Fibroblast of mammary gland (primary cell): ENCODE measurements at places on chromosomes 11 and 22.

DNA sequence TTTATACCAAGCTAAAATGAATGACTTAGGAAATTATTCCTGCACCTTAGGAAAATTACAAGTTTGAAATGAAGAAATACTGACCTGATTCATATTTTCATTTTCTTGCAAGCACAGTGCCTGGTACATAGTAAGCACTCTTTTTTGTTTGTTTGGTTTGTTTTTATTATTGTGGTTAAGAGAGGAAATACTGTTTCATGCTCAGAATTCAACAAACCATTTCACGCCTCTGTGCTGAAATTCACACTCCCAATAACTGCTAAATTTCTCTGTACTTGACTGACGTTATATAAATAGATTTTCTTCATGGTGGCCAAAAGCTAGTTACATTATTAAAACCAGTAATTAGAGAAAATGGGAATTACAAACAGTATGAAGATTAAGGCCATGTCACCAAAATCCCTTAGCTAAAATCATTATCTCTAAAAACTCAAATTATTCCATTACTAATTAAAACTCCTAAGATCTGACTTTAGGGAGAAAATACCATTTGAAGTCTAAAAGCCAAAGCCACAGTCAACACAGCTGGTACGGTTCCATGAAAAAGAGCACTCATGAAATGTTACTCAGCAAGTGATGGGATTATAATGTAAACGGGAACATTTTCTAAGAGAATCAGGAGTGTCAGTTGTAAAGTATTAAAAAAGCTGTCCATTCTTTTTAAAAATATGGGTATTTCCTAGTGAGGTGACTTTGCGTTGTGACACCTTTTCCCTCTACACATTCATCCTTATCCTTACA, 77.8 kb upstream of the DDI1 start:
- DNase-seq = no peak

DNA sequence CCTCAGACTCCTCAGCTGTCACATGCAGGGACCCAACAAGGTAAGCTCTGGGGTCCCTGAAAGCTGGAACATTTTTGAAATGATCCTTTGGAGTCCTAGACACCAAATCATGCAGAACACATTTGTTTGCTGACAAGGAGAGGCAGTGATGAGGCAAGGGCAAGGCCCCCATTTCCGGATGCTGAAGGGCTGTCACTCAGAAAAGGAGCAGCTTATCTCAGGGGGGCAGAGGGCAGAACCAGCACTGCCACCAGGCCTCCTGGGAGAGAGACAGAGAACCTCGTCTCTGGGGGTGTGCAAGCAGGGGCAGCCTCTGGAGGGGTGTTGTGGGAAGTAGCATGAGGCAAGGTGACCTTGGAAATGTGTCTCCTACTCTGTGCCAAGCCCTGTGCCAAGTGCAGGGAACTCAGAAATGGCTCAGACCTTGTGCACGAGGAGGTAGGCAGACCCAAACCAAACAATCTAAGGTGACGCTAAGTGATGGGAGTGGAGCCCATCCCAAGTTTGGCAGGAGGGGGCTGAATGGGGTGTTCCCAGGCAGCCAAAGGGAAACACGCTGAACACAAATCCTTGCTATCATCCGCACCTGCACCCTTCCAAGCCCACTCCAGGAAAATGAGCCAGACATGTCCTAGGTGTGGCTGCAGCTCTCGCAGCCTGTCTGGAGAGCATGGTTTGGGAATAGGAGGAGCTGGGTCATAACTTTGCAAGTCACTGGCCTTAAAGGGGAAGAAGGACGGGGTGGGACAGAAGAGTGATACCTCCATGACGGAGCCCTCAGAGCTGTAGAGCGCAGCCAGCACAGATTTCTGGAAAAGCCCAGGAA, 94.2 kb downstream of the PDE2A start:
- DNase-seq = no peak

DNA sequence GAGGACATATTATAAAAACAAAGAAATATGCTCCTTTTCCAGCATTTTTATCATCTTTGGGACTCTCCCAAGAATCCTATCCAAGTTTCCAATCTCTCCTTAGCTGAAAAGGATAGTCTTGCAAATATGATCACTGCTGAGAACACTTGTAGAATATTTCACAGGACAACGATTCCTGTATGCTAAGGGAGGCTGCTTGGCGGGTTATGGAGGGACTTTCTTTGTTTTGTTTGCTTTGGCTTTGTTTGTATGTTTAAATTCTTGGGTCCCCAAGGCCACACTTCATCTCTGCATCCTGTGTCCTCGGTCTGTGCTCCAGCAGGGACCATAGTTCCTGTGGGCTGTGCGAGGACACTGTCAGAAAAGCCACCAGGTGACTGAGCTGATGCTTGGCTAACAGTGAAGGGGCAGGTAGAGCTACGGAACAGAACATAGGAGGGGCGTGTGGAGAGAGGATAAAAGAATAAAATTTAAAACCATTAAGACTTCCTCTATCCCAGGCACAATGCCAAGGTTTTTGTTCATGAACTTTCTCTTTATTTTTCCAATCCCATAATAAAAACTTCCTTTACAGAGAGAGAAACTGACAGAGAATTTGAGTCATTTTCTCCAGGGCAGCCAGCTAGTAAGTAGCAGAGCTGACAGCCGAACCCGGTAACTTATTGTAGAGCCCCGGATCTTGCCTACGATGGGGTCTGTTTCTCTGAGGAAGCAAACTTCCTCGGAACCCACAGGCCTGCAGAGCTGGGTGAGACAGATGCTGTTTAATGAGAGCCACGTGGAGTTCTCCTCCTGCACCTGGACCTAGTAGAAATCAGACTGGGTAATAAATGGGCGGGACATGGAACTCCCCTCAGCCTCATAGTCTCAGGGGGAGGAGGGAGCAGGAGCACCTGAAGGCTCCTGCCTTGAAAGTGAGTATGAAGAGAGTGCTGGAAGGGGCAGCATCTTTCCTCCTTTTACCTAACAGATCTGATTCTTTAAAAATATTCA, at the start of gene IZUMO1R:
Gene IZUMO1R (plus strand): TSS at position 615 of the 993 bp plus-strand sequence. CDS start 1,057 bp downstream, outside the sequence.
- DNase-seq = peak; percentile 24

- DNase-seq = no peak
Observed at GRCh38 chr22:34829485-34829884, 236.5 kb upstream of the ISX start.

- peak; percentile 23 for DNase-seq
Observed at GRCh38 chr11:113721462-113722066, 15.5 kb upstream of the TMPRSS5 start.

GRCh38 chr22:43240614-43241013, 53.7 kb upstream of the TTLL12 start:
- DNase-seq = no peak

DNA sequence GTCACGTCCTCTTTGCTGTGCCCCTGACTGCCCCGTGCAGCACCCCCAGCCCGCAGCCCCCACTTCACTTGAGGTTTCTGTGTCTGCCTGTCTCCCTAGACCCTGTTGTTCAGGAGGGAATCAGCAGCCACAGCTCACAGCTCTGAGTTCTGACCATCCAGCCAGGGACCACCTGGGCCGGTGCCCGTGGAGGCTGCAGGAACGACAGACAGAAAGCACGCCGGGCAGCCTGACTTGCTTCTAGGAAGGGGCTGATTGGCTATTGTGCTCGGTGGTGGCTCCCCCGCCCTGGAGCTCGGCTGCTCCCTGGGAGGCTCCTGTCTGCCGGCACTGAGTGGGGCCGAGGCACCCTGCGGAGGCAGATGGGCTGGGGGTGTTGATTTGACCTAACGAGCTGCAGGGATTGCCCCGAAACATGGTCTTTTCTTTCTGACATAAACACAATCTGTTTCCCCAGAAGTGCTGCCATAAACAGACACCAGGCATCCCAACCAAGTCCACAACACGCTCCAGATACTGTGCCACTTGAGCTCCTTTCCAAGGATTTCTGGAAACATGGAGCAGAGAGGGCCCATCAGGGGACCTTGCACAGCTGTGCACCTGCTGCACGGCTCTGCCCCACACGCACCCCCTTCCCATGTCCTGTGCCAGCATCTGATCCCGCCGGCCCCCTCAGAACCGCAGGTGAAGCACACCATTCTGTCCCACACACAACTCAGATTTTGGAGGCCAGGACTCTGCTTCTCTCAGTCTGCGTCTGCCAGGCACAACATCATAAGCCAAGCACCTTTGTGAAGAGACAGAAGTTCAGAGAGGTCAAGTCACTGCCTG, 855.9 kb downstream of the TBC1D22A start:
- DNase-seq = no peak

- peak; percentile 46 for DNase-seq
Observed at GRCh38 chr22:23684561-23685031, 6.2 kb upstream of the RGL4 start.

DNA sequence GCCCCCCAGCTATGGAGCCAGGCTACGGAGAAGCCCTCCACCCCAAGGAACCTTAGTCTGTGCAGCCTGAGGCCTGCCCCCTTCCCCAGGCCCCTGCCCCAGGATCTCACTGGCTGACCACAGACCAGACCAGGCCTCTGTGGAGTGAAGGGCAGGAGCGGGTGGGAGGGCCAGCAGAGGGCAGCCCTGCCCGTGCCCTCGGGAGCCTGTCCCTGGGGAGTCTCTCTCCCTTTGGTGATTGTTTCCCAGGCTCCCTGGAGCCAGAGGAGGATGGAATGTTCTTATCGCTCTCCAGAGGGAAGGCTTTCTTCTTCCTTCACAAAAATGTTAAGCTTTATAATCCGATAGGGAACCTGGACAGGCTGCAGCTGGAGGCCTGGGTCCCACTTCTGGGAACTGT, 455.3 kb downstream of the SOX6 start:
- DNase-seq = no peak

- DNase-seq = peak; percentile 68
Observed at GRCh38 chr11:122038543-122038942, 77.5 kb downstream of the BLID start.

DNA sequence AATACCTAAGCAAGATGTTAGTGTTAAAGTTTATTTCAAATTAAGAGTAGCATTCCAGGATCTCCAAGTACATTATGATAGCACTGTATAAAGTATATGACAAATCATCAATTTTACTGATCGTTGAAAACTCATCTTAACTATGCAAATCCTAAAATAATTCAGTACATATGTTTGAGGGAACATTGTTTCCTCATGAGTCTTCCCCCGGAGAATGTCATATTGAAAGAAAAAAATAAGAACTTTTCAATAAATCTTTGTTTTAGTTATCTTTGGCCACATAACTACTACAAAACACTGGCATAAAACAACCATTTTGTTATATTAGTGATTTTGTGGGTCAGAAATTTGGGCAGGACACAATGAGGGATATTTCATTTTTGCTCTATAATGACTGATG, 135.4 kb downstream of the METTL15 start:
- DNase-seq = peak; percentile 74

DNA sequence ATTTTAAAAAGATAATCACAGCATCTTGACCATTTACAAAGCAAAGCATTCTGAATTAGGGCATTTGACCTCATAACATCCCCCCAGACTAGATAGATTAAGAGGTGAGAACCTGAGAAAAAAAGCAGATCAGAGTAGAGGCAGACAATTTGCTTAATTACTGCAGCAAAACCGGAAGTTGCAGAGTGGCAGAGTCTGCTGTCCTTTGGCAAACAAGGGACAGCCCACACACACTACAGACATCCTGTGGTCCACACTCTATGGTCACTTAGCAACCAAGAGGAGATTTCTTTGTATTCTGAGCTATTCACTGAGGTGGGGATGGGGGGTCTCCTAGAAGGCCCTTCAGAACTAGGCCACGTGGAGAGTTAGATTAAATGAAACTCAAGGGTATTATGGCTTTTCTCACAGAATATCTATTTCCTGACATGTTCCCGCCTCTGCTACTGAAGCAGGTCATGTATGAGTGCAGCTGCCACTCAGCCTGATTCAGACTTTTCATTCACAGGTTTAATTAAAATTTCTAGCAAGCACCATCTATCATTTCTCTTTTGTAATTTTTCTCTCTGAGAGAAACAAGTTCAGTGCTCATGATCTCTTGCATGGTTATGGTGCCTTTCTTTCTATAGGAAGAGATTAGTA, 48.5 kb downstream of the SVIP start:
- no peak for DNase-seq

DNA sequence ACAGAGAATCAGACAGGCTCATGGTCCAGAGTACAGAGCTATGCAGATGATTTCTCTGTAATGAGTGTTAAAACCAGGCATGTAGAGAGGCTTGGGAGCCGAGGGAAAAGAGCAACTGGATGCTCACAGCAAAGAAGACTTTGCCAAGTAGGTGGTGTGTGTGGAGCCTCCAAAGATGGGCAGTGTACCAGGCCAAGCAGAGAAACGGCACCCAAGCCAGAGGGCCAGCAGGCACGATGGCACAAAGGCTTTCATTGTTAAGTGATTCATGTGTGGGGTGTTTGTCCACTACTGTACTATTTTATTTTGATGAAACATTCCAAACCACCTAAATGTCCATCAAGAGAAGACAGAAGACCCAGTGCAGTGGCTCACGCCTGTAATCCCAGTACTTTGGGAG, 11.1 kb downstream of the RANGAP1 start:
- no peak for DNase-seq

- no peak for DNase-seq
Observed at GRCh38 chr22:18077087-18077638, 627 bp upstream of the PEX26 start.

GRCh38 chr22:31829505-31829904, 75.7 kb downstream of the DEPDC5 start:
- peak; percentile 96 for DNase-seq

DNA sequence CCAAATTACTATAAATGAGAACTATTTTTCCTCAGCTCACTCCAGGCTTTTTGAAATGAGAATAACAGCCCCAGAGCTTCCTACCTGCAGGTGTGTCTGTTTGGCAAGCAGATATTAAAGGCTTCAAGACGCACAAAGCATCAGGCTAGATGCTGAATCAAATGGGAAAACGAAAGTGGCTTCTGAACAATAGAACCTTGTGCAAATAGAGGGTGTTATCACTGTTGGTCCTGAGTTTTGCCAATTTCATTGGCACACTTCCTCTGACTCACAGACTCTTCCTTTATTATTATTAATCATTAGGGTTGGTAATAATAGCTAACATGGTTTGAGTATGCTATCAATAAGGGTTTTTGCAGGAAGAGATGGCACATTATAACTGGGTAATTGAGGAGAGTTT, 13.4 kb downstream of the SYT13 start:
- DNase-seq = no peak

DNA sequence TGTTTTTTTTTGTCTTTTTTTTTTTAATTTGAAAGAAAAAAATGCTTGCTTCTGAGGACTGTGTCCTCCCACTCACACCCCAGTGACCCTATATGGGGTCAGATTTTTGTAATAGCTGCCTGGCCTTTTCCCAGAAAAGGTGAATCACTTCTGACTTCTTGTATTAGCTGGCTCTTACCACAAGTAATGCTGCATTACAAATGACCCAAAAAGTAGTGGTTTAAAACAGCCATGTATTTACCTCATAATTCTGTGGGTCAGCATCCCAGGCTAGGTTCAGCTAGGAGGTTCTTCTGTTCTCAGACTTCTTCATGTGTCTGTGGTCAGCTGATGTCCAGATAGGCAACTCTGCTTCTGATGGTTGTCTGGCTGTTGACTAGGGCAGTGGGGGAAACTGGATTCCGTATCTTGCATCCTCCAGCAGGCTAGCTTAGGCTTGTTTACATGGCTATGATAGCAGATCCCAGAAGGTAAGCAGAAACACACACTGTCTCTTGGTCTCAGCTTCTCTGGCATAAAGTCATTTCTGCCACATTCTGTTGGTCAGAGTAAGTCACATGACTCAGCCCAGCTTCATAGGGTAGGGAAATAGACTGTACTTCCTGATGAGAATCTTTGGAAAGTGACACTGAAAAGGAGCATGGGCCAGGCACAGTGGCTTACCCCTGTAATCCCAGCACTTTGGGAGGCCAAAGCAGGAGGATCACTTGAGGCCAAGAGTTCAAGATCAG, 19.5 kb downstream of the LHFPL7 start:
- peak; percentile 58 for DNase-seq
